GM12878 (cell line): ENCODE measurements at places on chromosomes 6 and 20.

GRCh38 chr6:136371959-136372358 lies 82.3 kb upstream of the BCLAF1 start:
- no peak for DNase-seq

GRCh38 chr6:167211881-167212712 lies 54.3 kb upstream of the GPR31 start:
- no peak for DNase-seq

GRCh38 chr6:35190306-35190705 lies 23.4 kb upstream of the SCUBE3 start:
- DNase-seq: no peak

GRCh38 chr6:52653151-52653550 lies 17.8 kb upstream of the TMEM14A start:
- no peak for DNase-seq

DNA sequence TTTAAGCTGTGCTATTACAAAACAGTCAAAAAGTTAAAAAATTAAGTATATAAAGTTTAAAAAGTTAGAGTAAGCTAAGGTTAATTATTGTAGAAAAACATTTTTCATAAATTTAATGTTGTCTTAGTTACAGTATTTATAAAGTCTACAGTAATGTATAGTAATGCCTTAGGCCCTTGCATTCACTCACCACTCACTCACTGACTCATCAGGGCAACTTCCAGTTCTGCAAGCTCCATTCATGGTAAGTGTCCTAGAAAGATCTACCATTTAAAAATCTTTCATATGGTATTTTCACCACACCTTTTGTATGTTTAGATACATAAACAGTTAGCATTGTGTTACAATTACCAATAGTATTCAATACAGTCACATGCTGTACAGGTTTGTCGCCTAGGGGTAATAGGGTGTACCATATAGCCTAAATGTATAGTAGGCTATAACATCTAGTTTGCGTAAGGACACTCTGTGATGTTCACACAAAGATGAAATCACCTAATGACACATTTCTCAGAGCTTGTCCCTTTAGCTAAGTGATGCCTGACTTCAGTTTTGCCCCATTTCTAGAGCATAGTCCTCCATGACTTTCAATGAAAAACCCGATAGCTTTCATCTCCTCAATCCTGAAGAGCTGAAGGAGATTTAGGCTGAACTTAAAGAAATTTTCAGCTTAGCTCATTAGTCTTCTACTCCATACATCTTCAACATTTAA lies 14.9 kb upstream of the HLA-DRA start:
- no peak for DNase-seq

- no peak for DNase-seq
Observed at GRCh38 chr6:37005061-37005810, at the start of gene FGD2. FGD2 (plus strand) TSS chr6:37005655; CDS start chr6:37005818, 163 bp downstream.

DNA sequence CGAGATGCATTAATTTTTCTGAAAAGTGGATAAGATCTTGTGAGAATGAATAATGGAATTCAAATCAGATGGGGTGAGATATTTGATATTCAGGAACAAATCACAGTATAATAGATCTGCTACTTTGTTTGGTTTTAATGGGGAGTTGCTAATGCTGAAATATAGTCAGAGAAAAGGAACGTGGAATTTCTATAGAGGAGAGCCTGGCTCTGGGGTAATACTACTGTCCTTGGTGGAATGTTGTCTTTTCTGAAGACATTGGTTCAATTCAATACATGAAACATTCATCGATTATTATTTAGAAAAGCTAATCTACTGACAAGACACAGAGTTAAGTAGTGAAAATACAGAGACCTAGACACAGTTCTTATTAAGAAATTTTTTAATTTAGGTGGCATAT lies 108.6 kb downstream of the ESR1 start:
- DNase-seq: no peak

GRCh38 chr6:78525976-78526375 lies 341.4 kb upstream of the IRAK1BP1 start:
- no peak for DNase-seq

- no peak for DNase-seq
Observed at GRCh38 chr6:30163090-30163917, at the start of gene TRIM15. TRIM15 (plus strand) TSS chr6:30163546; CDS start chr6:30163685, 139 bp downstream.

GRCh38 chr6:167993169-167993568 lies 4.3 kb upstream of the KIF25 start:
- DNase-seq: no peak

- DNase-seq: no peak
Observed at GRCh38 chr20:60211618-60212463, 253.6 kb downstream of the CDH26 start.
